ENCODE measurements at places on chromosomes 3 and 15. TPM values are rescaled to one million over a fixed set of nuclear protein-coding genes. Genes with fewer than 3 reads are reported as not detected.
A peak's percentile ranks its signal among the peaks of the same experiment; 100 is the strongest.

ANKUB1 gene
- total RNA-seq: 1.4 TPM

TMEM40 gene
- total RNA-seq: 3.0 TPM

GOLGA6L1 gene
- total RNA-seq: not detected

ADIPOQ gene
- total RNA-seq: not detected

CHMP2B gene
- 56.3 TPM for total RNA-seq

CIDEC gene
- not detected for total RNA-seq

- no peaks in the 10 kb centered on the region for H3K36me3 ChIP-seq
- no peak overlapping the region for H3K4me3 ChIP-seq
- H3K4me1 ChIP-seq: peaks cover 11% of the 10 kb centered on the region
- no peak for DNase-seq
These were observed 3.0 kb upstream of the APH1B start for GRCh38 chr15:63274427-63274826.

DNA sequence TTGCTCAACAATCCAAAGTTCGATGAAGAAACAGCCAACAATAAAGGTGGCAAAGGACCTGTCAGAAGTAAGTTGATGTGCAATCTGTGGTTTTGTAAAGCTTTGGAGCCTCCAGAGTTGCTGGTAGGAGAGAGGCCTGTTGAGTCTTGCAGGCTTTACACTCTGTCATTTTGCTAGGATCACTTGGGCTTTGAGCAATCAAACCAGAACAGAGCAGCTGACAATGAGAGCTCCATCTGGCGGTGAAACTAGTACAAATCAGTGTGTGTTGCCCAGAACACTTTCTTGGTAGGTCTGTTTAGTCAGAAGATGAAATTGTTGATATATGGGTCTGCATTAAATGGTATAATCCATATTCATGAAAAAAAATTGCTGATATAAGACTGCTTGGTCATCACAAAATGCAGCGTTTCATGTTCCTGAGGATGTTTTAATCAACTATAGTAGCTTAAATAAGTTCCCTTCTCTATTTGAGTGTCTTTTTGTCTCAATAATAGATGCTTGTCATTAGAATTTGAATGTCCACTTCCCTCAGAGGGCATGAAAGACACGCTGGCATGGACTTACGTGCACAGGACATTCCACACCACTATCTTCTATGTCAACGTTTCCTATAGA, 25.7 kb downstream of the TMOD2 start:
- no peak overlapping the region for H3K27ac ChIP-seq
- peaks cover 10% of the 10 kb centered on the region for H3K4me1 ChIP-seq
- no peaks in the 10 kb centered on the region for H3K36me3 ChIP-seq
- peak; percentile 66 for DNase-seq

DNA sequence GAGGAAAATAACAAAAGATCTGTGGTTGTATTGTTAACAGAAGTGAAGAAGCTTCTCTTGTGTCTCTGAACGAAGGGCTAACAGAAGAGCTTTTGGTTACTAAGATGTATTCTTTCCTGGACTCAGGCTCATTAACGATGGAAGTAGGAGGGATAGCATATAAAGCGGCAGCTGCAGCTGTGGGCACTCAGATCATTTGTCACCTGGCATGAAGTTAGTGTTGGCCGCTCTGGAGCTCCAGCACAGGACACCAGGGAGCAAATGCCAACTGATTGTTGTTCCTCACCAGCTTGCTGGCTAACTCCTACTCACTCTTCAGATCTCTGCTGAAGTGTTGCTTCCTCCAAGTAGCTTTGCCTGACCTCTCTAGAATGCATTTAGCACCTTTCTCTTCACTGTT, 15.5 kb upstream of the SLITRK3 start:
- no peaks in the 10 kb centered on the region for H3K36me3 ChIP-seq
- H3K4me3 ChIP-seq: no peak overlapping the region
- no peaks in the 10 kb centered on the region for H3K4me1 ChIP-seq
- H3K27ac ChIP-seq: no peak overlapping the region
- H3K27me3 ChIP-seq: no peaks in the 10 kb centered on the region

DNA sequence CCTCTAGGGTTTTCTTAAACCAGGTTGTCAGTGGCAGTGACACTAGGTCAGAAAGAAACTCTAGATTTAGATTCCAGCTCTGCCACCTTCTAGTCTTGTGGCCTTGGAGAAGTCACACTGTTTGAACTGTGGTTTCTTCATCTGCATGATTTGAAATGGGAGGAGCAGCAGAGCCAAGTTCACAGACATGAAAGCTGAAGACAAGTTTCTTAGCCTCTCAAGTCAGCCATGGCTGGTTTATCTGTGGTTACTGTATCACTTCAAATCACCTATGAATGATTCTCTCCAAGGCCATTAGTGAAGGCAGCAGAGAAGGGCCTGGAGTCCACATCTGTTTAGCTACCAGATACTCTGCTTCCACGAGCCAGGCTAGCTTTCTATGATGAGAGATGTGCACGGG, 15.6 kb downstream of the CLEC3B start:
- DNase-seq: no peak
- peaks cover 19% of the 10 kb centered on the region for H3K4me1 ChIP-seq
- no peaks in the 10 kb centered on the region for H3K27me3 ChIP-seq
- H3K36me3 ChIP-seq: no peaks in the 10 kb centered on the region

DNA sequence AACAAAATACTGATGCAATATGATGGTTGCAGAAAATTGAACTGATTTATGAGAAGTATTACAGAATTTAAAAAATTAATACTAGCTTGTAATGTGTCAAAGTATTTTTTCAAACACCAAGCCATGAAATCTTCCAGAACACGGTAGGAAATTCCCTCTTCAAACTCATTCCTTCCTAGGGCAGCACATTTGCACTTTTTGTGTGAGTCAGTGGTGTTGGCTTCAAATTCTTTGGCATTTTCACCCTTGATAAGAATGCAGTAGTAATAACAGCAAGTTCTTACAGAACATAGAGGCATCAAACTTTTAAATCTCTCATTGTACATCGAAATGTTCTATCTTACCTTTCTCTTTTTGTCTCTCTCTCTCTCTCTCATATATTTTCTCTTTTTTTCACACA, 191.8 kb downstream of the CGGBP1 start:
- H3K27ac ChIP-seq: no peak overlapping the region
- H3K27me3 ChIP-seq: no peaks in the 10 kb centered on the region
- H3K36me3 ChIP-seq: no peaks in the 10 kb centered on the region
- DNase-seq: no peak

GRCh38 chr3:148331081-148331846, 366.4 kb upstream of the AGTR1 start:
- no peak for DNase-seq
- no peaks in the 10 kb centered on the region for H3K4me1 ChIP-seq
- H3K4me3 ChIP-seq: no peak overlapping the region
- no peak overlapping the region for H3K27ac ChIP-seq
- no peaks in the 10 kb centered on the region for H3K36me3 ChIP-seq

DNA sequence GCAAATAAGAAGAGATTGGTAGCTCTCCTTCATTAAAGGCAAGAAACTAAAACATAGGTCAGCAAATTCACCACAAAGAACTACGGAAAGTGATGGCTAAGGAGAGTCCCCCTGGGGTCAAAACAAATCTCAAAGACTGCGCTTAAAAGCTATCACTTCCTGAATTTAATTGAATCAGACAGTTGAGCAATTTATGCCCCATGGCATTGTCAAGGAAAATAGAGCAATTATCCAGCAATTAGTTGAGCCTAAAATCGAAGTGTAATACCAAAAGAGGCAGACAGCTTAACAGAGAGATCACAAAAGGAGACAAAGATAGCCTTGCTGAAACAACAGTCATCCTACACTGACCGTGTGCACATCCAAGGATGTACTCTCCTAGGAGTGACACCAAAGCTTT, 74.4 kb upstream of the SCN10A start:
- no peak for DNase-seq
- H3K27me3 ChIP-seq: no peaks in the 10 kb centered on the region
- H3K4me3 ChIP-seq: no peak overlapping the region
- no peaks in the 10 kb centered on the region for H3K36me3 ChIP-seq

GRCh38 chr3:54649551-54649950, 278.3 kb downstream of the LRTM1 start:
- H3K4me1 ChIP-seq: no peaks in the 10 kb centered on the region
- H3K36me3 ChIP-seq: no peaks in the 10 kb centered on the region
- H3K27ac ChIP-seq: no peak overlapping the region
- DNase-seq: no peak

GRCh38 chr3:59286791-59287531, 237.1 kb upstream of the CFAP20DC start:
- peak; percentile 66 for DNase-seq
- H3K4me3 ChIP-seq: no peak overlapping the region
- H3K36me3 ChIP-seq: no peaks in the 10 kb centered on the region
- no peak overlapping the region for H3K27ac ChIP-seq

GRCh38 chr3:183144363-183144762, 18.2 kb downstream of the LAMP3 start:
- H3K36me3 ChIP-seq: no peaks in the 10 kb centered on the region
- DNase-seq: no peak
- H3K27me3 ChIP-seq: no peaks in the 10 kb centered on the region
- H3K27ac ChIP-seq: no peak overlapping the region
- peaks cover 11% of the 10 kb centered on the region for H3K4me1 ChIP-seq

DNA sequence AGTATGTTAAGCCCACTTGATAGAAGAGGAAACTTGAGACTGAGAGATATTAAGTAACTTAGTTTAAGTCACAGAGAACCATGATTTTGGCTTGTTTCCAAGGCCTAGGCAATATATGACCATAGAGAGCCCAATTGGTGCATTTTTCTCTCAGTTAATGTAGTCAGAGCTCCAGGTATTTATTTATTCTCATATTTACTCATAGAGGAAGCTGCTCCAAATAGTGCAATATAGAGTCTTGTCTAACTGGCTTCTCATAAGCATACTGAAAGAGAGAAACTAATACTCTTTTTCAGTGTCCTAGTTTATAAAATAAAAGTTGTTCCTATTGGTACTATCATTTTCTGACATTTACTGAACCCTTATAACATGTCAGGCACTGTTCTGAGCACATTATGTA, 15.2 kb downstream of the TRNT1 start:
- no peaks in the 10 kb centered on the region for H3K27me3 ChIP-seq
- no peak for DNase-seq
- H3K36me3 ChIP-seq: peaks cover 29% of the 10 kb centered on the region
- no peaks in the 10 kb centered on the region for H3K4me1 ChIP-seq

DNA sequence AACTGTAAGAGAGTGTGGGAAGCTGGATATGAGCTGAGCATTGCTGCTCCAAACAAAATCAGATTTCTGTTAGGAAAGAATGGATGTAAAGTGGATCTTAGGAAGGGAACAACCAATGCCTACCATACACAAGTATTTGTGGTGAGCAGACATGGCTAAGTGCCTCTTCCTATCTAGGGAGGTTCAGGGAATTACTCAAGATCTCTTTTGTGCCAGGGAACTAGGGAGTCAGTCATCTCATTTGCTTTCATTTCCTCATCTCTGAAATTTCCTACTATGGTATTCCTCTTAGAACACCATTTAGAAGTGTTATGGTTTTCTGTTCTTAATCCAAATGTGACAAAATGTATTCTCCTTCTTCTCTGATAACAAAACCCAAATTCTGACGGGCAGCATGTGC, 396.5 kb downstream of the FHIT start:
- no peak overlapping the region for H3K4me3 ChIP-seq
- no peaks in the 10 kb centered on the region for H3K27me3 ChIP-seq
- DNase-seq: no peak
- no peaks in the 10 kb centered on the region for H3K36me3 ChIP-seq

DNA sequence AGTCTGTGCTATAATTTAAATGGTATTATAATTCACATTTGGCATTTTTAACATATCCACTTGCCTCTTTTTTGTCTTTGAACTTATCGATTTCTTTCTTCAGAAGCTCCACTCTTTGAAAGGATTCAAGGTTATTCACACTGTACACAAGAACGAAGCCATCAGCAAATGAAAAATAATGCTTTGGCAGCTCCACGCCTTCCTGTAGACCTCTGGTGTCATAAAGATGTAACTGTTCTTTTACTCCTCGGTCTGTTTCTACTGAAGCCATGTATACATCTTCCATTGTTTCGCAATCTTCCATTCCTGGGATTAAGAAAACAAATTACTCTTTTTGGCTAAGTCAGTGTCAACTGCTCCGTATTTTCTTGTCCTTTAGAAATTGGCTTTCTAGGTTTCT, 16.0 kb downstream of the NKIRAS1 start:
- H3K27ac ChIP-seq: no peak overlapping the region
- no peak for DNase-seq
- H3K36me3 ChIP-seq: peaks cover 5% of the 10 kb centered on the region
- H3K27me3 ChIP-seq: no peaks in the 10 kb centered on the region
- no peak overlapping the region for H3K4me3 ChIP-seq

GRCh38 chr15:64858021-64858575, 16.4 kb downstream of the PLEKHO2 start:
- H3K27ac ChIP-seq: peak overlapping the region; percentile 58
- peaks cover 72% of the 10 kb centered on the region for H3K4me1 ChIP-seq
- peaks cover 75% of the 10 kb centered on the region for H3K36me3 ChIP-seq
- no peaks in the 10 kb centered on the region for H3K27me3 ChIP-seq

- H3K4me1 ChIP-seq: peaks cover 10% of the 10 kb centered on the region
- no peaks in the 10 kb centered on the region for H3K27me3 ChIP-seq
- DNase-seq: peak; percentile 76
- H3K27ac ChIP-seq: peak overlapping the region; percentile 71
These were observed 16.3 kb downstream of the RGMA start for GRCh38 chr15:93072411-93073394.

DNA sequence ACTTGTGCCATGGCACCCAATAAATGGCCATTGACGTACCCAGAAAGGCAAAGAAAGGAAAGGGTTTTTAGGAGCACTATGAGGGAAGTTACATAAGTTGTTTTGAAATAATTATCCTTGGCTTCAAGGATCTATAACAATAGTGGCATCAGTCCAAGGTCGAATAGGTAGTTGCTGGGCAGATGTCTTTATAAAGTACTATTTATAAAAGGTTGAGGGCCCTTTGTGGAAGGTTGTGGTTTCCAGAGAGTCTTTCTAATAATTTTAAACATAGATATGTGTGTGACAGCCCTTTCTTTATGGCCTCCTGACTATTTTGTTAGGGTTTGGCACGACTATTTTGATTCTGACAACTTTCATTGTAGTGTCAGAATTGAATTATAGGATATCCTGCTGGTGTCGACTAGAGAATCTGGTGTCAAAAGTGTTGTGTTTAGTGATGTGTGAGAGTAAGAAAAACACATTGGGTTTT, 260.5 kb downstream of the PYDC2 start:
- H3K27ac ChIP-seq: no peak overlapping the region
- no peaks in the 10 kb centered on the region for H3K4me1 ChIP-seq
- no peak for DNase-seq
- H3K36me3 ChIP-seq: no peaks in the 10 kb centered on the region
- H3K4me3 ChIP-seq: no peak overlapping the region
